Activated CD4-positive, alpha-beta memory T cell treated with anti-CD3 and anti-CD28 coated beads, Interleukin-2, amount 10 ng/mL, durations not matched to agents 7 days and 5 days (primary cell): ENCODE measurements at places on chromosomes 4 and X. TPM values are rescaled to one million over a fixed set of nuclear protein-coding genes. Genes with fewer than 3 reads are reported as not detected.

- DNase-seq: no peak
These were observed 8.0 kb upstream of the KCNE5 start for GRCh38 chrX:109632906-109633504.

GRCh38 chrX:7086384-7086783 lies 61.1 kb upstream of the STS start:
- no peak for DNase-seq

- no peak for DNase-seq
These were observed 237.7 kb downstream of the DCTD start for GRCh38 chr4:182679533-182679932.

DNA sequence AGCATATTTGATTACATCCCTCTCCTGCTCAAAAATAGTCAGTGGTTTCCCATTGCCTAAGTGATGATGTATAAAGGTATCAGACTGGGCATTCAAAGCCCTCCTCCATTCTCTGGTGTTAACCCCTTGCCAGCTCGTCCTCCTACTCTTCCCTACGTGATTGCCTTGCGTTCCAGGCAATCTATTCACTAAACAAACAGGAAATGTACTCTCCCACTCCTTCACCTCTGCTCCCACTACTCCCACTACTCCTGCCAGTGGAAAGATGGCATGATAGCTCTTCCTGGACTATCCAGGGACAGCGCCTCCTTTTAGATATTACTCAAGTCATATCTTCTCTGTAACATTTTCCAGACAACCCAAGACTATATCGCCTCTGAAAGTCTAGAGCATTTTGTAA lies 5.8 kb downstream of the DGAT2L6 start:
- DNase-seq: no peak

DNA sequence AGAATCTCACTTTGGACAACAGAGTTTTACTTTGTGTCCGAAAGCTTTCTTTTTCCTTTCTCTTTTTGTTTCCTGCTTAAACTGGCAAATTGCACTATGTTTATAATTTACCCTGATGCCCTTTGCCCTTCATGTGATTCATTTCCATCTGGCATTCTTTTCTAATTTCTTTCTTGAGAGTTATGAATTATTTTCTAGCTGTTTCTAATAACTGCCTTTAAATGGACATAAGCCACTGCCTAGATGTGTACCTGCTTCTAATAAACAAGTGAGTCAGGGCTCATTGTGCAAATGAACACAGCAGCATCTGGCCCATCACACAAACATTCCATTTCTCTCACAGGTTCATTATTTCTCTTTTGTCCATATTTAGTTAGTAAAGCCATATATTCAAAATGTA lies 242.3 kb upstream of the GPRIN3 start:
- DNase-seq: no peak

GRCh38 chr4:139915037-139915436 lies 238.9 kb downstream of the MAML3 start:
- DNase-seq: no peak

- no peak for DNase-seq
These were observed 161.3 kb upstream of the MAMLD1 start for GRCh38 chrX:150201841-150202240.

GRCh38 chr4:185689407-185689806 lies 122.6 kb downstream of the SORBS2 start:
- DNase-seq: no peak

GRCh38 chr4:6049985-6050384 lies 31.8 kb upstream of the C4orf50 start:
- DNase-seq: no peak

- no peak for DNase-seq
These were observed 30.8 kb downstream of the SPINK2 start for GRCh38 chr4:56790691-56791091.

GRCh38 chrX:69389101-69389501 lies 115.0 kb upstream of the NALF2 start:
- no peak for DNase-seq

DNA sequence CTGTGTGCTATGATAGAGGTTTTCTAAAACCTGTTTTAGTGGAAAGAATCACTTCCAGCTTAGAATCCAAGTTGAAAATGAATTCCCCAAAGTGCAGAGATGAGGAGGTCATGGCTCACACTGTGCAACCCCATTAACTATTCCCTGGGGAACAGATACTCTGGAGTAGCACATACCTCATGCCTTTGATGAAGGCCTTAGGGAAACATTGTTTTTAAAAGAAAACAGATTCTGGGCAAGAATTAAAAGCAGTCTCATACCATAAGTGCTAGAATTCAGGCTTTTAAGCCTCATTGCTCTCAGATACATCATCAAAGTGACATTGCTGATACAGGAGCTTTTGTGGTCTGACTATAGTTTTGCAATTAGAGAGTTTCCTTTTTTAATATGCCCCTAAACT lies 115.1 kb downstream of the NDST4 start:
- no peak for DNase-seq

GRCh38 chrX:119682019-119682989 lies 10.7 kb downstream of the SEPTIN6 start:
- DNase-seq: no peak

GRCh38 chrX:100928660-100929613 lies at the start of gene XKRX:
Gene XKRX (minus strand): TSS chrX:100928917. CDS start chrX:100928304, 613 bp downstream.
- DNase-seq: peak; percentile 25

GRCh38 chr4:176320976-176321361 lies 1.2 kb downstream of the SPCS3 start:
- no peak for DNase-seq

GRCh38 chr4:153409412-153409811 lies 56.7 kb upstream of the TMEM131L start:
- DNase-seq: no peak

GRCh38 chr4:5052204-5052702 lies 973 bp downstream of the STK32B start:
- no peak for DNase-seq

- no peak for DNase-seq
These were observed 10.0 kb upstream of the ADD1 start for GRCh38 chr4:2833671-2834000.

DNA sequence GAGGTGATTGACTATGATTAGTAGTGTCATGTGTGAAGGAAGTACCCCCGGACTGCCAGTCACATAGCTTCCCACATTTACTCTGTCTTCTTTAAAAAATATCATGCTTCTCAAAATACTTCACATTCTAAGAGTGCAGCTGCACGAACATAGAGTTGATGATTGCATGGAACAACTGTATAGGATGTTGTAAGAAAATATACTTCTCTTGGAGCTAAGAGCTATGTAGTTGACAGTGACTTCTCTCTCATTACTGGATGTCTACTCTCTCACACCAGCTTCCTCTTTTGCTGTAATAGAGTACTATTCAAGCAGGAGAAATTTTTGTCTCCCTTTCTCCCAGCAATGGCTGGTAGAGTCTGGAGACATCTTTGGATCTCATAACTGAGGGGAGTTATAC lies 99.4 kb upstream of the PUDP start:
- no peak for DNase-seq

GRCh38 chr4:113993887-113994286 lies 14.4 kb upstream of the ARSJ start:
- no peak for DNase-seq

DNA sequence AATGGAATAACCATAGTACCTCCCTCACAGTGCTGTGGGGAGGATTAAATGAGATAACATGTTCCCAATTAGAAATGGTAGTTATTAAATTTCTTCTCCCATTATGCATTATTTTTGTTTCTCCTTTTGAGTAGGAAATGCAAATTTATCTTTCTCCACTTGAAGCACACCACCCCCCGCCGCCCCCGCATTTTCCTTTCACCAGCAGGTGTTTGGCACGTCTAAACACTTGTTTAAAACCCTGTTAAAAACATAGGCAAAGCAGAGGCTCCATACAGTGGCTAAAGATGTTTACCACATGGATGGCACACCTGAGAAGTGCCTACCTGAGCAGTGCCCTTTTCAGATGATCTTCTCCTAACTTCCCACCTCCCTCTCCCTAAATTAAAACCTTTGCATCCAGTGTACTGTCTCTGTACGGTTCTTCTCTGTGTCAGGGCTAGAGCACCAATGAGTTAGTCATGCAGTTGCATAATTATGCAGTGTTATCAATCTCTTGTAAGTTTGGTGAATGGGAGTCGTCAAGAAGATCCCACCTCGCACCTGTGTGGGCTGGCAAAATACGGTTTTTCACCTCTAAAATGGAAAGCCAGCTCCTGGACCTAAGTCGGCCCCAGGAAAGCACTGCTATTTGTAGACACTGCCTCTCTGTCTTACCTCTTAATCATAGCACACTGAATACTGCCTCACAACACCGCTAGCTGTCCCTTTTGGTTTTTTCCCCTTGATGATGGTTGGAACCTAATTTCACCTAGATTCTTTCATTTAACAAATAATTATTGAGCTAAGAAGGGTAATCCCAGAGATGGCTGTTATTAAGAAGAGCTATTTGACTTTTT lies 122.0 kb downstream of the CT47B1 start:
- no peak for DNase-seq

- DNase-seq: no peak
These were observed 87.7 kb upstream of the ATOH1 start for GRCh38 chr4:93740890-93741289.

- DNase-seq: peak; percentile 58
These were observed at the start of gene HDAC8 for GRCh38 chrX:72572248-72573157. Gene HDAC8 (minus strand): TSS chrX:72572843. CDS start chrX:72572761, 82 bp downstream.

PRDM8 gene
- total RNA-seq: 18.9 TPM

SERTM2 gene
- total RNA-seq: not detected

GYG2 gene
- not detected for total RNA-seq

PDGFC gene
- not detected for total RNA-seq

SPON2 gene
- 24.6 TPM for total RNA-seq

MUC7 gene
- total RNA-seq: not detected

BCLAF3 gene
- 8.4 TPM for total RNA-seq

RASSF6 gene
- total RNA-seq: not detected
